ENCODE measurements at places on chromosomes 7 and 10. TPM values are rescaled to one million over a fixed set of nuclear protein-coding genes. Genes with fewer than 3 reads are reported as not detected.

SFRP5 gene
- total RNA-seq, result 0.28 TPM

SPRN gene
- 0.25 TPM for total RNA-seq

FAM25C gene
- not detected for total RNA-seq

TSPAN12 gene
- 85.0 TPM for total RNA-seq

SPOCK2 gene
- total RNA-seq, result 5.7 TPM

EBLN1 gene
- total RNA-seq, result not detected

CPXM2 gene
- total RNA-seq, result 2.6 TPM

ITGB8 gene
- total RNA-seq, result 4.6 TPM

SYNPO2L gene
- 649 TPM for total RNA-seq

LAMB1 gene
- total RNA-seq, result 121 TPM

- peak; percentile 11 for DNase-seq
Measured at GRCh38 chr10:130418731-130419130, 282.5 kb downstream of the GLRX3 start.

GRCh38 chr7:75925717-75926435 is 10.9 kb downstream of the POR start:
- DNase-seq, result no peak

GRCh38 chr7:137538361-137538762 is 194.8 kb upstream of the PTN start:
- no peak for DNase-seq

DNA sequence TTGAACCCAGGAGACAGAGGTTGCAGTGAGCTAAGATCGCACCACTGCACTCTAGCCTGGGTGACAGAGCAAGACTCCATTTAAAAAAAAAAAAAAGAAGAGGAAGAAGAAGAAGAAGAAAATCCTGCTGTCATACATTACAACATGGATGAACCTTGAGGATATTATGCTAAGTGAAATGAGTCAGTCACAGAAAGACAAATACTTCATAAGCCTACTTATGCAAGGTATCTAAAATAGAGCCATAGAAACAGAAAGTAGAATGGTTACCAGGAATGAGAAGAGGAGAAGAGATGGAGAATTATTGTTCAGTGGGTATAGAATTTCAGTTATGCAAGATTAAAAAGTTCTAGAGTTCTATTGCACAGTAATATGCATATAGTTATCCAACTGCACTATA is 466.5 kb downstream of the PLXNA4 start:
- no peak for DNase-seq

DNA sequence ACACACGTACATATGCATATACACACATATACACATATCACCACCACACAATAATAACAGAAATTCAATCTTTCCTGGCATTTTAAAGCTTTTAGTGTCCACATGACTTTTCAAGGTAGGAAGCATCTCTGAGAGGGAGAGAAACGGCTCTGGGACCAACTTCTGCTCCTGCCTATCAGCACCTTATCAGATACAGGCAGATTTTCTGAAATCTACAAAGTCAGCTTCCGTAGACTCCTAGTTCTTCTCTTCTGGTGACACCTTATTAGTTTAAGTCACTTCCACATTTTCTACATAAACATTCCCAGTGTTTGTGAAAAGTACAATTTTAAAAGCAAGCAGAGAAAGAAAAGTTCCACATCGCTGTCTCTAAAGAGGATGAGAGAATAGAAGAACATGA is 74.5 kb downstream of the ZNF22 start:
- DNase-seq, result no peak

DNA sequence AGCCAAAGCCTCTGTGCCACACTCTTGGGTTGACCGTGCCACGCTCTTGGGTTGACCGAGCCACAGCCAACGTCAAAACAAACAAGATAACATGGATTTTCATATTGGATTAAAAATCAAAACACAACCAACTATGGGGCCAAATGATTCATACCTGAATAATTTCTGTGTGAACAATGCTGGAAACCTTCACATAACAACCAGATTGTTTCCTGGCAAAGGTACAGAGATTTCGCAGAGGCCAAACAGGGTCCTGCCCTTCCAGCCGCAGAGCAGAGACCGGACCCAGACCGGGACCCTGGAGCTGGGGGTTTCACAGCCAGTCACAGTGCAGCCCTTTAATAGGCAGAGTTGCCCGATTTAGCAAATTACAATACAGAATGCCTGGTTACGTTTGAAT is 40.5 kb downstream of the ITIH5 start:
- DNase-seq, result no peak

GRCh38 chr10:52258799-52259425 is 55.2 kb upstream of the DKK1 start:
- no peak for DNase-seq

DNA sequence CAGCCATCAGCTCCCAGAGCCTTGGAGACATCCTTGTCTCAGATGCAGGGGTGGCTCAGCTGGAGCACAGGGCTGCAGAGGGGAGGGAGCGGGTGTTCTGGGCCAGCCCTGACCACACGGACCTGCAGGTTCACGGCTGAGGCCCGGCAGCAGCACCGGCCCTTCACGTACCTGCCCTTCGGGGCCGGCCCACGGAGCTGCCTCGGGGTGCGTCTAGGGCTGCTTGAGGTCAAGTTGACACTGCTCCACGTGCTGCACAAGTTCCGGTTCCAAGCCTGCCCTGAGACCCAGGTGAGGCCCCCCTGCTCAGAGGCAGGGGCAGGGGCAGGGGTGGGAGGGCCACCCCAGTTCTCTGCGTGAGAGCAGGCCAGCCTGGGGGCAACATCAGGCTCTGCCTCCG is 45.2 kb downstream of the PARP12 start:
- DNase-seq, result no peak

DNA sequence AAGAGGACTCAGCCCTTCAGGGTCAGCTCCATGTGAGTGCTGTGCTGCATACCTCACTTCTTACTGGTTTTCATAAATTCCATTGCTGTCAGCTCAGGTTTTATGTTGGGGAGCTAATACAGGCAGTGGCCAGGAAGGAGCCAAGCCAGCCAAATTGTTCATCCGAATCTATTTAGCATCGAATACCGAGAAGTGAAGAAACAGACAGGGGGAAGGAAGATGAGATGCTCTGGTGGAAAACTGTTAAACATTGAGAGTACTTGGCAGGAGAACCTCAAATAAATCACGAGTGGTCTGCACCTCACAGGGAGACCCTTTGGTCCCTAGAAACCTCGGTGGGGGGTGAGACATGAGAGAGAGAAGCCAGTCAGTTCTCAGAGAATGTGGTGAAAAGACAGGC is 196.0 kb upstream of the TMEM72 start:
- DNase-seq, result no peak

DNA sequence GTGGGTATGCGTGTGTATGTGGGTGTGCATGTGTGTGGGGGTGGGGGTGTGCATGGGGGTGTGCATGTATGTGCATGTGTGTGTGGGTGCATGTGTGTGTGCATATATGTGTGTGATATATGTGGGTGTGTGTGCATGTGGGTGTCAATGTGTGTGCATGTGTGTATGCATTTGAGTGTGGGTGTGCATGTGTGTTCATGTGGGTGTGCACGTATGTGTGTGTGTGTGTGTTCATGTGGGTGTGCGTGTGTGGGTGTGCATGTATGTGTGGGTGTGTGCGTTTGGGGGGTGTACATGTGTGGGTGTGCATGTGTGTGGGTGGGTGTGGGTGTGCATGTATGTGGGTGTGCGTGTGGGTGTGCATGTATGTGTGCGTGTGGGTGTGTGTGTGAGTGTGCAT is 42.6 kb downstream of the GTF2IRD1 start:
- no peak for DNase-seq

DNA sequence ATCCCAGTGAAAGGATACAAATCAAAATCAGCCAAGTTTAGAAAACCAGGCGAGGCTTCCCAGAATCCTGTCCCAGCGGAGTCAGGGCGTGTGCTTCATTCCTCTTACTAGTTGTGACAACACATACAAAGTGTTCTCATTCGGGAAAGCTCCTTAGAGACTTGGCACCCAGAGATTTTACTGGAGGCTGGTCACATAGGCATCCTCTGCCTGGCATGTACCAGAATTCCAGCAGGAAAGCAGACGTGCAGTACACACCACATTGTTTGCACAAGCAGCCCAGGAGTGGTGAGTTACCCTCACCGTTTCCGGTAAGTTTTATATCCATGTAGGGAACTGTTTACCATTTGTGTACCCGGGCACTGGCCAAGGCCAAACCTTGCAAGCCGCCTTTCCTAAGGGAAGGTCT is 34.9 kb downstream of the MMRN2 start:
- DNase-seq, result no peak

GRCh38 chr10:133030781-133031180 is 56.9 kb upstream of the ADGRA1 start:
- DNase-seq, result no peak

- DNase-seq, result no peak
Measured at GRCh38 chr10:4720463-4720862, 105.5 kb upstream of the AKR1E2 start.

- DNase-seq, result no peak
Measured at GRCh38 chr10:49205206-49205605, 17.0 kb upstream of the TMEM273 start.

DNA sequence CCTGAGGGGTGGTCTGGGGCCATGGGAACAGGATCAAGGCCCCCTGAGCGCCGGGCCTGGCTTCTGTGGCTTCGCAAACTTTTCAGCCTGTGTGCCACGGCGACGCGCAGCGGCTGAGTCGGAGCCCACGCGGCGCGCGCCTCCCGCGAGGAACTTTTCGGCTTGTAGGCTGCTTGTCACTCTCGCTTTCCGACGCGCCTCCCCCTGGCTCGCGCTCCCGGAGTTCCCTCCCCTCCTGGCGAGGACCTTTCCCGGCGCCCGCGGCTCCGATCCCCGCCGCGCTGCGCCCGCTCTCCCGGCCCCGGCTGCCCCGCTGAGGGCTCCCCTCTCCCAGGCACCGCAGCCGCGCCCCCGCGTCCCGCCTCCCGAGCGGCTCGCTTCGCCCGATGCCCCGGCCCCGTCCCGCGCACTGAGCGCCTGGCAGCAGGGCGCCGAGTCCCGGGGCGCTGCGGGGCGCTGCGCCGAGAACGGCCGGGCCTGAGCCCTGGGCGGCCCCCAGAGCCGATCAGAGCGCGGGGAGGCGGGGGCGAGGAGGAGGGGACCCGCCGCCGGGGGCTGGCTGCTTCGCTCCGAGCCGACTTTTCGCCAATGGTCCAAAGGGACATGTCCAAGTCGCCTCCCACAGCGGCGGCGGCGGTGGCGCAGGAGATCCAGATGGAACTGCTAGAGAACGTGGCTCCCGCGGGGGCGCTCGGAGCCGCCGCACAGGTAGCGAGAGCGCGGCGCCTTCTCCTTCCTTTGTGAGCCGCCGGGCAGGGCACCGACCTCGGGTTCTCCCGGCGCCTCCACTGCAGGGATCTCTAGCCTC is at the start of gene CACNB2:
Gene CACNB2, plus strand, starts transcription at position 276 of the 808 bp plus-strand sequence.
- peak; percentile 75 for DNase-seq

- DNase-seq, result no peak
Measured at GRCh38 chr10:21912625-21913024, 90.9 kb downstream of the DNAJC1 start.

DNA sequence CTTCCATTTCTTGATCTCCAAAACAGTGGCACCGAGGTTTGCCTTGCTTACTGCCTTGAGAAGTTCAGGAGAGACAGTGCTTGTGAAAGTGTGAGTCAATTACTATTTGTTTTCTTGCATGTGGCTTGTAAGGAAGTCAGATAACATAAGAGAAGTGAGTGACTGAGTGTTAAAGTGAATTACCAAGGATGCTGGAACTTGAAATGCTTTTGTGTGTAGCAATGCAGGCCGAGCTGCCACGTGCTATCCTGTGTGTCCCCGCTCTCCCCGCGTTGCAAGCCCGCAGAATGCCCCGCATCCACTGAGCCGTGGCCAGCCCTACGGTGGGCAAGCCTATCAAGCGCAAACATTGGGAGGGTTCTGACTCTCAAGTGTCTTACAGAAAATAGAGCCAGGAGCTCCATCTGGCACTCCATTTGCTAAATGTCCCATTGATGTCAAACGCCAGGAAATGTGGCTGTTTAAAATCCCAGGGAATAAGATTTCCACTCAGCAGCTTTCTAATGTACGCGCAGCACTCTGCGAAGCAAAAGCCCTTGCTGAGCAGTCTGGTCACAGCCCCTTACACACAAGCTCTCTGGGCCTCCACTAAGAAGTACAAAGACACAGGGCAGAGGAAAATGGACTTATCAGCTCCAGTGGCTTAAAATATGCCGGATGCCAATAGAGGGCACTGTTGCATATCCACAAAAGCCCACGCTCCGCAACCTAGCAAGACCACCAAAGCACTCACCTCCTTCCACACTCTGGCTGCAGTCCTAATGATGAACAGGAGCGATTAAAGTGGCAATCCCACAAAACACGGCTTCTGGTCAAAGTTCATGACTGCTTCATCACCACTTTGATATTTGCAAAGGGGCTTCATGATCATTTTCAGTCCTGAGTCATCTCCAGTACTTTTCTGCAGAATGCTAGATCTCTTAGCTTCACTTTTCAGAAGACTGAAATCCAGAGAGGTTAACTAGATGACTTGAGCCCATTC is 158.0 kb upstream of the ITGB1 start:
- peak; percentile 44 for DNase-seq

DNA sequence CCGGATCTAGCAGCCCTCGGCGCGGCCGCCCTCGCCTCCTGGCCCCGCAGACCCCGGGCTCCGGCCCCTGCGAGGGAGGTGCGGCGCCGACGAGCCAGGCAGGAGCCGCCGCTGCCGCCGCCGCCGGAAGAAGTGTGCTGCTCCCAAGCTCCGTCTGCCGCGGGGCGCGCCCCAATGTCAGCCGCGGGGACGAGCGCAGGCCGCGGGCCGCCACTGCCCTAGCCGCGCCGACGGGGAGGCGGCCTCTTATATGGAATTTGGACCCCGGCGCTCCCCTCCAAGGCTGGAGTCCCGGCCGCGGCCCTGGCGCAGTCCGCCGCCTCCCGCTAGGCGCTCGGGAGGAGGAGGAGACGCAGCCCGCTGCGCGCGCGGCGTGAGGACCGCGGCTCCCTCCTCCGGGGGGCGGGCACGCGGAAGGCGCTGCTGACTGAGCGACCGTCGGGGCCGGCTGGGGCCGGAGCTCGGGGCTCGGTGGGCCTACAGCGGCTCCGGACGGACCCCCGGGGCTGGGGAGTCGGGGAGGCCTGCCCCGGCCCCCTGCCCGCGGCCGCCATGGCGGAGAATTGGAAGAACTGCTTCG is at the start of gene TRIM8:
Gene TRIM8, plus strand, starts transcription at position 414 of the 580 bp plus-strand sequence. Its CDS starts 139 bp downstream, at position 553.
- peak; percentile 85 for DNase-seq

GRCh38 chr10:104230490-104230889 is 1.7 kb downstream of the CFAP43 start:
- DNase-seq, result no peak

GRCh38 chr7:3917436-3917835 is 616.4 kb downstream of the SDK1 start:
- DNase-seq, result no peak

DNA sequence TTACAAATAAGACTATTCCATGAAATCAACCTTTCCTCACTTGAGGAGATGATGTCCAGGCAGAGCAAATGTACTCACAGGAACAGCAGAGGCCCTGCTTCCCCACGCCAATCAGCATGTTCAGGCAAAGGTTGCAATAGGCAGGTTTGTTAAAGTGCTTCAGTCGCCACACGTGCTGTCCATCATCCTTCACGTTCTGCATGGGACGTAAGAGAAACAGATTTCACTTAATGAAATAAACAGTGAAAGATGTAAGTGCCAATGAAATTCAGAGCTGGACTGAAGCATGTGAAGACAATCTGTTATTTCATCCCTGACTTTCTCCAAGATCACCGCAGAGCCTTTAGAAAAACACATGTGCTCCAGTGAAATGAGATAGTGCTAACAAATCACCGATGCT is 217.4 kb downstream of the DGKB start:
- no peak for DNase-seq

GRCh38 chr10:110525349-110526260 is 27.9 kb downstream of the DUSP5 start:
- DNase-seq, result no peak
